ENCODE measurements at places on chromosomes 16 and 17. TPM values are rescaled to one million over a fixed set of nuclear protein-coding genes. Genes with fewer than 3 reads are reported as not detected.

- DNase-seq = peak; percentile 94
Observed at GRCh38 chr16:70703041-70703834, 17.4 kb upstream of the MTSS2 start.

DNA sequence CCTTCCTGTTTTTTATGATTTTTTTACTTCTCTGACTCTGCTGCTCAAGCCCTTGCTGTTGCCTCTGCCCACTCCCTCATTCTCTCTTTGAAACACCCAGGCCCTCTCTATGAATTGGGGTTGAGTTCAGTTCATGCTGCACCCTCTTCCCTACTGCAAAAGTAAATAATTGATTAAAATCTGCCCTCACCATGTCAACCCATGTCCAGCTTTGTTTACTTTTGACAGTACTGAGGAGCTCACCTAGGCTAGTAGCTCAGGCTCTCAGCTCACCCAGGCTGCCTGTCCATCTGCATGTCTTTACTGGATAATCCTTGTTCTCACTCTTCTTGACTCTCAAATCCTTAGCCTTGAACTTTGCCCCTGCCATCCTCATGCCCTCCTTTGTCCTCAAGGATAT, 95.2 kb downstream of the SPACA3 start:
- DNase-seq = no peak

DNA sequence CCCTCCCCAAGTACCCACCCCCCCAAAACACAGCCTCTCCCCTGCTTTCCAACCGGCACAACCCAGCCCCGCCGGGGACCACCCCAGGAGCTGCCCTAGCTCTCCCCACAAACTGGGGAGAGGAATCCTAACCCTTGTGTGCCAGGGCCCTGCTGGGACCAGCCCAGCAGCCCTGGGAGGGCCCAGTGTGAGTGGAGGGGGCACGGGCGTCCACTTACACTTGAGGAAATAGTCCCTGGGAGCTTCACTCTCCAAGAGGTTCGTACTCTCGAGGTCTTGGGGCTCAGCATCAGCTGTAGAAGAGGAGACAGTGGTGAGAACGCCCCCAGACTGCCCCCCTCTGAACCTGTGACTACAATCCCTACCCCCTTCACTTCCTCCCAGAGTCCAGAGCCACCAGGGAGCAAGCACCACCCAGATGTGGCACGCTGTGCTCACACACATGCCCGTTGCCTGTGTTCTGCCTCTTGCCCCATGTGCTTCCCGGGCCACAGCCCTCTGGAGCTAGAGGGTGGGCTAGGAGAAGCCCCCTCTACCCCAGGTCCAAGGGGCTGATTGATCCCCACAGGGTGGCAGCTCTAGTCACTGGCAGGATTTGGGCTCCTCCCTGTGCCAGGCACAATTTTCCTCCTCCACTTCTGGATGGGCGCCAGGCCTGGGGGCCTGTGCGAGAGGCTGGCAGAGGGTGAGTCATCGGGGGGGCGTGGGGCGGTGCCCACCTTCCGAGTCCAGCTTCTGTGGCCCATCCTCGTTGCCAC, 3.0 kb downstream of the TRIM47 start:
- DNase-seq = no peak

The MARCHF10 gene
- total RNA-seq = 0.10 TPM

The GGA3 gene
- 8.4 TPM for total RNA-seq

The IL21R gene
- total RNA-seq = 1.1 TPM

The ACSM5 gene
- not detected for total RNA-seq
